ENCODE measurements at places on chromosomes 3 and 15.

GRCh38 chr3:158731938-158732855, at the start of gene RARRES1:
Gene RARRES1 (minus strand): TSS chr3:158732457. CDS start chr3:158732415, 42 bp downstream.
- DNase-seq = peak; percentile 60

DNA sequence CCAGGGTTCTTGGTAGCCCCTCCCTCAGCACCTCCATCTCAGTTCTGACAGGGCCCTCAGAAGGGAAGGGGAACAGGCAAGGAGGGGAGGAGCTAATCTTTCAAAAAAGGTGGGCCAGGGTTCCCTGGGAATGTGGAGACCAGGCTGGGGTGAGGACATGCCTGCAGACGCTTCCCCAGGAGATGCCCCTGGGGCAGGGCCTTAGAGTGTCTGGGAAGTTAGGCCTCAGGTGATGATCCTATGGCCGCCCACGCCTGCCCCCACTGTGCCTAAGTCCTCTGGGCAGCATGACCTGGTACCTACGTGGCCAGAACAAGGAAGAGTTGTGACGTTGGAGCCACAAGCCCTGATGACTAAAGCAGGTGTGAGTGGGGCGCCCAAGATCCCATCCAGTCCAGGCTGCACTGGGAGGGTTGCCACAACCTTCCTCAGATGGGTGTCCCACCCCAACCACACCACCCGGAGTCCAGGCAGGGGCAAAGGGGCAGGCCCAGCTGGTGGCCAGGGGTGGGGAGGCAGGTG, 3.9 kb upstream of the SEMA3B start:
- no peak for DNase-seq

DNA sequence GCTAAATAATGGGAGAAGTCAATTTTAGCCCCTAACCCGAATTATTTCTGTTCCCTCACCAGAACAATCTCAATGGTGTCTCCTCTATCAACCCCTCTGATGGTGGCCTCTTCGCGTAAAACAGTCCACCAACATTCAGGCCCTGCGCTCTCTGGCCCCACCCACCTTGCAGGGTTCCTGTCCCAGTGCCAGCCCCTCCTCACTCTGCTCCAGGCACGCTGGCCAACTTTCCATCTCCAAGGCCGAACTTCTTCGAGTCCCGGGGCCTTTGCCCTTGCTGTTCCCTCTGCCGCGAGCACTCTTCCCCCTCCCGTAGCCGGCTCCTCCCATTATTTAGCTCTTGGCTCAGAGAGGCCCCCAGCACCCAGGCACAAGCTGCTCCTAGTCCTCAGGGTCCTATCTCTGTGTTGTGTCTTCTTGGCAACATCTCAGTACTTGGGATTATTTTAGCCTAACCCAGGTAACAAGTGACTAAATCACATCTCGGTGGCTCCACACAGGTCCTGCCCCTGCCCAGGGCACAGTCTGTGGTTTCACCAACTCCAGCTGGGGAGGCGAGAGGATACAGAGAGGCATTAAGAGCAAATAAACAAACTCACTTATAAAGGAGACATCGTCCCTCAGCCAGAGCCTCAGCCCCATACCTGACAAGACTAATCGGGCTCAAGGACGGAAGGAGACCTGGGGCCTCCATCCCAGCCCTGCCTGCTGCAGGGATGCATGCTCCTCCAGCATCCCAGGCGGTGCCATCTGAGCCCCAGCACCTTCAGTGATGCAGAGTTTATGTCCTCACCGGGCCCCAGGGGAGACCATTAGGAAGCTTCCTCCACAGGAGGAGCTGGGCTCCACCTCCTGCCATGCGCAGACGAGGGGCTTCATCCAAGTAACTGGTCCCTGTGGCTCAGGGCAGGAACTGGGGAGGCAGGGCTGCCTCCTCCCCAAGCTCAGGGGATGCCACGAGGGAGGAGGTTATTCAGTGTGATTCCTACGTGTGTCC, 19.7 kb upstream of the IQSEC1 start:
- DNase-seq = no peak

DNA sequence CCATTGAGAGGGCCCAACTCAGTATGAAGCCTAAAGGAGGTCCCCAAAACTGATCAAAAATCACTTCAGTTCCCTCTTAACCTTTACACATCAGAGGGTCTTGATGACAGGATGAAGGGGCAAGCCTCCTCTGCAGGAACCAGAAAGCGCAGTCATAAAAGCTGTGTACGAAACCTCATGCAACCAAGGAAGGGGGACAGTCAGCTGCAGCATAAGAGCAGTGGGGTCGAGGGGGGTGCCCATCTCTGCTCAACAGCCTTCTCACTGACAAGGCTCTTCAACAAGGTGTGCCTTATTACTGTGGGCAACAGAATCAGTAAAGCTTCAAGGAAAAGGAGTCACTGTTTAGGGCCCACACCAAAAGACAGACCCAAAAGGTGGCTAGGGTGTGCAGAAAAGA, 3.9 kb downstream of the POC1A start:
- DNase-seq = no peak

DNA sequence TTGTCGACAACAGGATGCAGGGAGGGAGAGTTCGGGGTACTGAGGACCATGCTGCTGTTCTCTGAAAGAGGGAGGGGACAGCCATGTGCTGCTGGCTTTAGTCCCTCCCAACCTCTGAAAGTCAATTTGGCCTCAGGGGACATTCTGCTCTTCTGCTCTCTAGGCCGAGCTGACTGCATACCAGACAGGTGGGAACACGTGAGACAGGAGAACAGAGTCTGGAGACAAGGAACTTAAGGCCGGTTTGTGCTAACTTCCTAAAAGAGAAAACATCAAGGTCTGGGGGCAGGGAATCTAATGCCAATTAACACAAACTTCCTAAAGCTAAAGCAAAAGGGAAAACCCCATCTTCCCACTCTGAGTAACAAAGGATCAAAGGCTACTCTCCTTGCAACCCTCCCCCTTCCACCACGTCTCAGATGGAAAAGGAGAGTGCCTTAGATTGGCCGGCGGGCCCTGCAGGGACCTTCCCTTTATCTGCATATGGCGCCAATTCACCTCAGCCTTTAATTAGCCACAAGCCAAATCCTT, 41.0 kb downstream of the SLCO2A1 start:
- DNase-seq = no peak

DNA sequence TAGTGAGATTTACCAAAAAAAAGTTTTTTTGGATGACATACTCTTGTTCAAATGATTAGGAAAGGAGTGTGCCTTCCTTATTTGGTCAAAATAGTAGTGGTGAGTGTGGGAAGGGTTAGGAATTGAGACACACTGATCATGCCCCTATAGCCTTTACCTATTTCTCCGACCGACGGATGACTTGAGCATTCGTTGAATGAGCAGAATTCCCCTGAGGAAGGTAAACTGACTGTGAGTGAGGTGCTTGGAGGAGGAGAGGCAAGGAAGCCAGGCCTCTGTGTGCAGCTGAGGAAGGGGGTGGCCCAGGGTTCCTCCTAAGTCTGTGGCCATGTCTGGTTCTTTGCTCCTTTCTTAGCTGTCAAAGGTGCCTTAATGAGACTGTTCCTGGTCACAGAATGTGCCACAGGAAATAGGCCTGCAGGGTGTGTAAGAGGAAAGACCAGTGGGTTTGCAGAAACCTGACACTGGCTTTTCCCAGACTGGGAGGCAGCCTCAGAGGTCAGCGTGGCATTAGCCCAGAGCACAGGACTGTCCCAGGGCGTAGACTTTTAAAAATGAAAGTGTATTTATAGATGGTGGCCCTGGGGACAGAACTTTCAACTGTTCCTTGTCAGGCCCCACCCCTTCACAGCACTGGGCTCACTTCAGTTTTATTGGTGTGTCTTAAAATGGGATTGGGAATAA, 307.7 kb upstream of the C2CD4B start:
- no peak for DNase-seq

DNA sequence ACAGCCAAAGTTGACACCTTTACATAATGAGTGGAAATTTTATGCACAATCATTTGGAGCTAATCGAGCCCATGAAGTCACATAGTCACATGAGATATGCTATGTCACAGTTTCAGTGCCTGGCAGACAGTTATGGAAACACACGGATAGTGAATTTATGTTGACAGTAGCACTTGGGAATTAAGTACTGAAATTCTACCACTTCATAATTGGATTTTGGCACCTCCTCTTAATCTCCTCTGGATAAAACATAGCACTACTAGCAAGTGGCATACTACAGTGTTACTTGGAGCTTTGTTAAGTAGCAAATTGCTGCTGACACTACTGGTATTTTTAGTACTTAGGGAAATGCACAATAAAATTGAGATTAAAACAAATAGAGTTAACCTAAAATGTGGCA, 1679.4 kb downstream of the OTOL1 start:
- no peak for DNase-seq

DNA sequence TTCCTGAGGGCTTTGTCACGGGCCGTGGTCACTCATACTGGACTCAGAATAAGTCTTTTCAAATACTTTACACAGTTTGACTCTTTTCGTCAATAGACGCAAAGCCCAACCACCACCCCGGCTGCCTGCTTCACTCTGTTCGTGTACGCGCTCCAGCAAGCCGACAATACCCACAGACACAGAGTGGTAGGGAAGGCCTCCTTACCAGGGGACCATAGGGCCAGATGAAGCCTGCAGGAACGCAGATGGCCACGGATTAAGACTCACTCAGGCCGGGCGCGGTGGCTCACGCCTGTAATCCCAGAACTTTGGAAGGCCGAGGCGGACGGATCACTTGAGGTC, 29.7 kb downstream of the EFCAB12 start:
- DNase-seq = peak; percentile 22

DNA sequence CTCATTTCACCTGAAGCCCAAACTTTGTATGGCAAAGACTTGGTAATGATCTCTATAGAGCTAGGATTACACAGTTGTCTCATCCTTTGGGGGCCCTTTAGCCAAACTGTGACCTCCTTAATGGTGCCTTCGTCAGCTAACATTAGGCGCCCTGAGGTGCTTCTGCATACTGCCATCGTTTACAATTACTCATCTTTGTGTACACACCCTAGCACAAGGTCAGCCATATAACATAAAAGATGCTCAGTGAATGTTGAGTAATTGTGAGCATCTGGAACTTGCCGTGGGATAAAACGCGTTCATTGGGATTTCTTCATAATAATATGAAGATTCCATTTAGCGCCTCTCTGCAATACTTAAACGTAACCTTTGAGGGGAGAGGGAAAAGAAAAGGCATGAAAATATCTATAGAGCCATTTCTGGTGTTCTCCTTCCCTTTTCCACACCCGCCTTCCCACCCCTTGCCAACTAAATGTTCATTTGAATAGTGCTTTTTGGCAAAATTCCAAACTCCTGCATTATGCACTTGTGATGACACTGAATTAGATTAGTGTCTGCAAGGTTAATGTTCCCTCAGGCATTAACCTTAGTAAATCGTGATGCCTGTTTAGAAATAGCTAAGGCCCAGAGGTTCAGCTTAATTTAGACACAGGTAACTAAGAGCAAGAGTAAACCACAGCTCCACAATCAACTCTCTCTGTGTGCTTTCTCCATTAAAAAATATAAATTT, 990 bp upstream of the ZNF148 start:
- no peak for DNase-seq

- peak; percentile 37 for DNase-seq
These were observed 603 bp downstream of the SCAPER start for GRCh38 chr15:76904461-76905012.

DNA sequence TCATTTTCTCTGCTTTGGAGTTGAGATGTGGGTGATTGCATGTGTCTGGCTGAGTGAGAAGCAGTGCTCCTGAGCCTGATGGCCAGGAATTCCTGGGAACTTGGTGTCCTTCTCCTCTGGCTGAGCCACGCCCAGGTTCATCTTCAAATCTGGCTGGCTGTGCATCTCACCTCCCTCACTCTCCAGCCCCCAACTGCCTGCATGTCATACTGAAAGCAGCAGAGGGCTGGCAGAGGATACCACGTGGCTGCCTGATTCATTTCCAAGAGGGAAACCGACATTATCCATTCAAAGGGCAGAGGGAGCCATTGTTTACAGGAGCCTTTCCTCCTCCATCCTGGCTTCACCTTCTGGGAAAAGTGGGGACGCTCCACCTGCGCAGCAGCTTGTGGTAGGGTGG, 57.4 kb downstream of the ABHD5 start:
- DNase-seq = no peak

GRCh38 chr3:71428841-71429596, 154.5 kb downstream of the FOXP1 start:
- no peak for DNase-seq

DNA sequence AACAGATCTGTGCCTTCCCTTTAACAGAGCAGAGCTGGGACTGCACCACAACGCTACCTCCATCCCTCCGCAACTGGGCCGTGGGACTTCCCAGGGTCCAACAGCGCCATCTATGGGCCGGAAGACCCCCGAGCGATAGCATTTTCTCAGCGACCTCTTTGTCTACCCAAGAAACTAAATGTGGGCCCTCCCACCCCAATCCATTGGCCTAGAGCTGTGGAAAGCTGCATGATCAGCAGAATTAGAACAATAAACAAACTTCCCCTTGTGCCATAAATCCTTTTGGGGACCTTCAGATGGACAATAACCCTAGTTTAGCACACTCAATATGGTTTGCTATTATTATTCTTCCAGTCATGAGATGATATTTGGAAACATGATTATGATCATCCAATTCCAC, 74.8 kb upstream of the NTRK3 start:
- peak; percentile 68 for DNase-seq

DNA sequence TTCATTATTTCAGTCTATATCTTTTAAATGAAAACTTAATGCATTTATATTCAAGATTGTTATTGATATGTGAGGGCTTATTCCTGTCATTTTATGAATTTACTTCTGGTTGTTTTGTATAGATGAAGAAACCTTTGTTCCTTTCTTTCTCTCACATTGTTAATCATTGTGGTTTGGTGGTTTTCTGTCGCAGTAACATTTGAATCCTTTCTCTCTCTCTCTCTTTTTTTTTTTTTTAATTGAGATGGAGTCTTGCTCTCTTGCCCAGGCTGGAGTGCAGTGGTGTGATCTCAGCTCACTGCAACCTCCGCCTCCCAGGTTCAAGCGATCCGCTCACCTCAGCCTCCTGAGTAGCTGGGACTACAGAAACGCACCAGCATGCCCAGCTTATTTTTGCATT, 22.1 kb downstream of the AGBL1 start:
- DNase-seq = no peak

DNA sequence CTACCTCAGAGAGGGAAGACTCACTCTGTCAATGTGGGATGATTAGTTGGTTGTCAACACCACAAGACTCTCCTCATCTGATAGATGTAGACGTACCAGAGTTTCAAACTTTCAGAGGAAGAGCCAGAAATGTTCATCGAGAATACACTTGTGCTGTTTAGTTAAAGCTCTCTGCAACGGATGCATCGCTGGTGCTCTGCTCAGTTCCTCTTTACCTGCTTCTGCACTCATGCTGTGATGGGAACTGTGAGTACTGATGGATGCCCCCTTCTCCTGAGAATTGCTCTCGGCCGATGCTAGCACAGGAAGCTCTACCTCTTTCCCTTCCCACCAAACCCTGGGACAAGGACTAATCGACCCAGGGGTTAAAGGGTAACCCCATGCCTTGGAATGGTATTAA, 51.8 kb upstream of the CCDC54 start:
- no peak for DNase-seq

DNA sequence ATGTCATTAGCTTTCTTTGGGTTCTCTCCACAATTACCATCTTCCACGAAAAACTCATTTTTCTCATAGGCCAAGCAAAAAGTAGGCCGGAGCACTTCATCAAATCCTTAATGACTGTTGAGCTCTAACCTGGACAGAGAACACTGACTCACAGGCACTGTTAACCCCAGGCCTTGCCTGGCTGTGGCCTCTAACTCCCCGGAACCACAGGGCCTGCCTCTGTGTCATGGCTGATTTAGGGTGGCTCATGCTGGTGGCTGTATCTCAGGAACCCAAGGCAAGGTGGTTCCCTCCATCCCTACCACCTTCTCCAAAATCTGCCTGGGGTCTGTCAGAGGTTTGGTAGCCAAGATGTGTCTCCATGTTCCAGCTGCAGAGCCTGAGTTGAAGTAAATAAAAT, 3.6 kb downstream of the CRTAP start:
- DNase-seq = peak; percentile 37

GRCh38 chr3:172096881-172097420, 57.6 kb downstream of the FNDC3B start:
- DNase-seq = no peak

All from activated CD4-positive, alpha-beta memory T cell treated with anti-CD3 and anti-CD28 coated beads for 36 hours (primary cell).